Heart right ventricle (tissue), 16 donors: ENCODE measurements at places on chromosomes 13 and 19. TPM values are rescaled to one million over a fixed set of nuclear protein-coding genes. Genes with fewer than 3 reads are reported as not detected.
A peak's percentile ranks its signal among the peaks of the same experiment; 100 is the strongest.

DNA sequence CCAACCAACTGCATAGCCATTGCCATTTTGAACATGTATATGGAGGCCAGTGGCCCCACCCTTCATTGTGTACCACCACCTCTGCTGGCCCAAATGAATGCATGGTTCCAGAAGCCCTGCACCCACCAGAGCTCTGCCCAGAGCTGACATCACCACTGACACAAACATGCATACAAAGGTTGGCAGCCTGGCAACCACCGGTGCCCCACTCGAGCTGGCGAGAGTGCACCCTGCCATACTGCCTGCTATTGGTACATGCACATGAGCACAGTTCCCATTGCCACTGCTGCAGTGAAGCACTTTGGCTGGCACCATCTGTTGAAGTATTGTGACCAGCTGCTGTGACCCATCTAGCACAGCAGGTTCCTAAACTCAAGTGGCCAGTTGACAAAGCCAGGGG, 1564.9 kb downstream of the OLFM4 start:
- DNase-seq, result no peak

- DNase-seq, result no peak
These were observed 729.9 kb downstream of the DACH1 start for GRCh38 chr13:71137101-71137500.

- DNase-seq, result no peak
These were observed 248.4 kb downstream of the RFC3 start for GRCh38 chr13:34066344-34066743.

GRCh38 chr13:76668141-76668540, 218.1 kb downstream of the KCTD12 start:
- DNase-seq, result no peak

- DNase-seq, result no peak
These were observed 6.2 kb upstream of the COLGALT1 start for GRCh38 chr19:17549085-17549740.

IFNL1 gene
- total RNA-seq, result not detected

ADGRE3 gene
- 0.44 TPM for total RNA-seq

- DNase-seq, result no peak
These were observed 36.1 kb upstream of the TMEM255B start for GRCh38 chr13:113722921-113723320.

DNA sequence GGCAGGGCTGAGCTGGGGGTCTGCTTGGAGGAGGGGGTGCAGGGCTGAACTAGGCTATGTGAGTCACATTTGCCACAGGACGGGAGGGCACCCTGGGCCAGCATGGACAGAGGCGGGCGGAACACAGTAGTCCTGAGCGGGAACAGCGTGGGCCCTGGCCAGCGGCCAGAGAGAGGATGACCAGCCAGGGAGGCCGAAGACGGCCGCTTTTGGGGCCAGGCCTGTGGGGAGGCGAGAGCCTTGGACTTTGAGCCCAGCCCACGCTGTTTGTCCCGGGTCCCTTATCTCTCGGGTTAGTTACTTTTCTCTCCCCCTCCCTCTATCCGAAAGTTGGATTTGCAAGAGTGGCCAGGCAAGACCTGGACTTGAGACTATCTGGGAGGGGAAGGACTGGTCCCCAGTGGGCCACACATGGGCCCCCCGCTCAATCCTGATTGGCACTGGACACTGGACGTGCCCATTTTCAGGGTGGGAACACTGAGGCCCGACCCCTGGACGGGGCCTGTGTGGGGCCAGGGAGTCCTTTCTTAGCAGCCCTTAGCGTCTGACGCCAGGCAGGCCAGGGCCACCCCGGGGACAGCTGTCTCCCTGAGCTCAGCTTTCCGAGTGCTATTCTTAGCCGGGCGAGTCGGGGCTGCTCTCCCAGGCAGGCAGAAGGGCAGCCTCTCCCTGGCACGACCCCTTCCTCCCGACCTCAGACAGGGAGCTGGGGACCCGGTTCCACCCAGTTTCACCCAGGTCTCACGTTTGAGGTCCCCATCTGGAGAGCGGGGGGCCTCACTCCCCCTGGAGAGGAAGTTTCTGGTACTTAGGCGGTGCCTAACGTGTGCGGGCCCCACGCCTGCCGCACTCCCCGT, 833 bp downstream of the GAMT start:
- DNase-seq, result peak; percentile 73

ZNF714 gene
- total RNA-seq, result 2.7 TPM

GRCh38 chr19:1774989-1775772, 21.9 kb downstream of the ONECUT3 start:
- no peak for DNase-seq

DNA sequence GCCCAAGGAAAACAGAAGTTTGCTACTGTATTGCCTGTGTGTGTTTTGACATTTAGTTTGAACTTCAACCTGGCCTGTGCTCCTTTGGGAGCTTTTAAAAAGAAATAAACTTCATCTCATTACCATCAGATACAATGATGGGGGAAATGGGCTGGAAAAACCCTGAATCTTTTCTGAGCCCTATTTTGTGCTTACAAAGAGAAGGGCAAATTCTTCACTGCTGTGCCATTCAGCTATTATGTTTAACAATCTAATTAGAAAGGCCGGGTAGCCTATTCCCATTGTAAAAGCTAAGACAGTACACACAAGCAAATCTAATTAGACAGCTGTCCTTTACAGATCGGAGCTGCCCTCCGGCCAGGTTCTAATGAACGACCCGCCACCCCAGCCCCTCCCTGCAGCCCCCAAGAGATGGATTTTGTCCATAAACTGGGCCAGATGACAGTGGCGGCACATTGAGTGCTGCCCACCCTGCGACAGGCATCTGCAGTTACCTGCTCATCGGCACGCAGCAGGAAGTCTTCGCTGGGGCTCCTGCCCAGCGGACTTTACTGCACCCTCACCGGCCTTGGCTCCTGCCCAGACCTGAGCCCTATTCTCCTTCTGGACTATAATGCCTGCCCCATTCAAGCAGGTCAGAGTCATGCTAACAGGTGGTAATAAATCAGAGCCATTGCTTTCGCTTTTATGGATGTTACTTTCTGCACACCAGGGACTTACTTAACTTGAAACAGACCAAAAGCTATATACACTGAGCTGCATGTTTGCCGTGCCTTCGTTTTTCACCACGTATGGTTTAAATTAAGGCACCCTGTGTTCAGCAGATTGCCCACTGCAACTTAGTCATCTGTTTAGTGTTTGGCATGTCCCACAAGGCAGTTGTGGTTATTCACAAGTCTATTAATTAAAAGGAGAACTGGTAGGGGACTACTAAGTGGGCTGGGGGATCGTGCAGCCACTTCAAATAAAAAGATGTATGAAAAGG, 549.6 kb downstream of the FGF9 start:
- DNase-seq, result no peak

YJU2 gene
- 10.5 TPM for total RNA-seq

MKNK2 gene
- total RNA-seq, result 216 TPM

OSCAR gene
- 0.39 TPM for total RNA-seq

ERICH4 gene
- total RNA-seq, result not detected

- peak; percentile 79 for DNase-seq
These were observed 1.2 kb downstream of the LRCH1 start for GRCh38 chr13:46553886-46554858.

DNA sequence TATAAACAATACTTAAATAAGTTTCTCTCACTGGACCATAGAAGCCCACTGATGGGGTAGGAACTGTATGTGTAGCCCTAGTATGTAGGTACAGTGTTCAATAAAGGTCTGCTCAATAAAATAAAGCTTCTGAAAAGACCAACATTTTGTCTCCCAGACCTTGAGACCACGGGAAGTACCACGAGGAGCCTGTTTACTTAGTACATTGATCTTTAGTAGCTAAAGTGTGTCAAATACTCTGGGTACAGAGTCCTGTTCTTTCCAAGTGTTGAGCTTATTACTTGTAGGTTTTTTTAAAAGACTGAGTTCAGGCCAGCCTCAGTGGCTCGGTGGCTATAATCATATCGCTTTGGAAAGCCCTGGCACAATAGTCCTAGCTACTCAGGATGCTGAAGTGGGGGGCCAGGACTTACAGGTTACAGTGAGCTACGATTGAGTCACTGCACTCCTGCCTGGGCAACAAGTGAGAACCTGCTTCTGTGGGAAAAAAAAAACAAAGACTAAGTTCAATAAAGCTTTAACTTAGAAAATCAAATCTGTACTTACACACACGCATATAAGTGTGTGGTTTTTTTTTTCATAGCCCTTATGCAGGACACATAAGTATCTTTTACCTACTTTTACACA, 3.4 kb downstream of the MTRF1 start:
- DNase-seq, result no peak

DNA sequence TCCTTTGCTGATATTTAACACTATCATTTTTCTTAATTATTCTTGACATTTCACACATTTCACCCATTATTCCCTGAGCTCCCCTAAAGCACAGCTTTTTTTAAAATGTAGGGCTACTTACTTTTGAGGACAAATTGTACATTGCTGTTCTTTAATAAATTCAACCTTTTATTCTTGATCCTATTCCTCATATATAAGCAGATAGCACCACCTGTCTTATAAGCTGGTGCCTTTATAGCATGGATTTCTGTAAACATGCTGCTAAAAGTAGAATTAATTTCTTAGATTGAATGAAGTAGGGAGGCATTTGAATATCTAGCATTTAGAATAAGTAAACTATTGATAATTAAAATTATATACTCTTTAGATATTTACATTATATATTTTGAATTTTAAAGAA, 603.4 kb upstream of the PCDH9 start:
- no peak for DNase-seq

GRCh38 chr13:98492335-98493041, 84.4 kb downstream of the STK24 start:
- DNase-seq, result no peak

GRCh38 chr19:17209126-17210036, 5.8 kb upstream of the USE1 start:
- DNase-seq, result no peak

DNA sequence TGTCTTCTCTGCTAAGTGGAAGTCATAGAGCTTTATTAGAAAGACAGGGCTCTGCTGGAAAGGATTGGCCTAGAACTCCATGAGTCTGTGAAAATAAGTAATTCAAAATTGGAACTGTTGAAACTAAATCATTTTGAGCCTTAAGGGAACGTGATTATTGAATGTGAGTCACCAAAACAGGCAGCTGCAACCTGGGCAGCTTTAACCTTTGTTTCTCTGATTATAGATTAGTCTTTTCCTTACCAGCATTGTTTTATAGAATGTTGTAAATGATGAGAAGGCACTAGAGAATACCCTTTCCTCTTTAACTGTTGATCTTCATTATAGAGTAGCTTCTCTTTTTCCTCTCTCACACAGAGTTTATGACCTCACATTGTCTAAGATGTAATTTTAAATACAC, 638.8 kb upstream of the SLITRK6 start:
- no peak for DNase-seq

- no peak for DNase-seq
These were observed 18.4 kb downstream of the SPATA13 start for GRCh38 chr13:24178847-24179485.

KANK2 gene
- 326 TPM for total RNA-seq

RAB20 gene
- 11.8 TPM for total RNA-seq

- no peak for DNase-seq
These were observed 79.7 kb upstream of the SIAH3 start for GRCh38 chr13:45931211-45931610.

GRCh38 chr13:99657848-99658260, 156.6 kb downstream of the TM9SF2 start:
- peak; percentile 21 for DNase-seq

DNA sequence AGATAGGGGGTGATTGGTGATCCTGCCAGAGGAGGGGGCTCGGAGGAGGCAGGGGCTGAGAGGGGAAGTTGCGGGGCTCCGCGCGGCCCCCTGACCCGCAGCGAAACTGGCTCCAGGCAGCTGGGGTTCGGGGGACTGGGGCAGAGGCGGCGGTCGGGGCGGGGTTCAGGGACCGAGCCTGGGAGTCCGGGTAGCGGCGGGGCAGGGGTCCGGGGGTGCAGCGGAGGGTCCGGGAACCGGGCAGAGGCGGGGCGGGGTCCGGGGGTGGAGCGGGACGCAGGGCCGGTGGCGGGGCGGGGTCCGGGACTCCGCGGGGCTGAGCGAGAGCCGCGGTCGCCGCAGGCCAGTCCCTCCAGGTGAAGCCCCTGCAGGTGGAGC, 1.2 kb downstream of the MADCAM1 start:
- no peak for DNase-seq

DNA sequence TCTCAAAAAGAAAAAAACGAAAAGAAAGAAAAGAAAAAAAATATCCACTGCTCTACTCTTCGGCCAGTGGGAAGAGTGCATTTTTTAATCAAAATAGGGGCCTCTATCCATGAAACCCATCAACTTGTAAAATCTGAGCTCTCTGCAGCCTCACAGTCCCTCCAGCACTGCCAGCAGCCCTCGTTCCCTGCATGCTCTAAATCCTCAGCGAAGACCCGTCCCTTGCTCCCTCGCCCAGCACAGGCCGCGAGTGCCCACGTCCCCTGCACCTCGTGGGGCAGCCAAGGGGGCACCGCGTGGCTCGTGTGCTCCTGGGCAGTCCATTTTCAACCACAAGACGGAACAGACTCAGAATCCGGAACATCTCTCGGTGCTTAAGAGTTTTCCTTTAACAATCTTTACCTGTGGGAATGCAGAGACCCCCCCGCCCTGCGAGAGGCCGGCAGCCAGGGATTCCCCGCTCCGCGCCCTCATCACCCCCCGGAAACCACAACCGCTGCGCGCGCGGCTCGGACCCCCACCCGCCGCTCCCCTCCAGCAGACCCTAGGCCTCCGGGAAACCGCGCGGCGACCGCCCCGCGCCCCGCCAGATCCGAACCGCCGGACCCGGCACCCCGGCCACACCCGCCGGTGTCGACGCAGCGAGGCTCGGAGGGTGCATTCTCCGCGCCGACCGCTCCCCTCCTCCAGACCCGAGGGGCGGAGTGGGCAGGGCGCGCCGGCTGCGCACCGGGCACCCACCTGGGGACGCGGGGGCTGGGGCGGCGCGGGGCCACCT, 638 bp downstream of the ANKRD27 start:
- no peak for DNase-seq

GRCh38 chr19:6092329-6093286, 17.7 kb downstream of the RFX2 start:
- DNase-seq, result peak; percentile 82

GRCh38 chr13:73901324-73902068, 232.7 kb downstream of the KLF12 start:
- no peak for DNase-seq

DNA sequence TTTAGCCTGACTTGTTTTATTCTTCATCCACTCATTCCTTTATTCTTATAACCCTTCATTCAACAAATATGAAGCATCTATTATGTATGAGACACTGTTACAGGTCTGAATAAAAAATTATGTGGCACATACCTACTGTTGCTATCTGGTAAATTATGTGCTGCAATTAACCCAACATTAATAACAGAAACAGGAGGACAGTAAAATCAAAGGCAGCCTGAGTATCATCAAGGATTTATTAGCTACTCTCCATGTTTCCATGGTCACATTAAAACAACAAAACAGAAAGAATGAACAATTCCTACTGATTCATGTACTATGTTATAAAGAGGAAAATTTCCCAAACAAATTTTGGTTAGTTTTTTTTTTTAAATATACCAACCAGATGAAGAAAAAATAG, 43.9 kb downstream of the RAP2A start:
- no peak for DNase-seq
